ENCODE measurements at places on chromosomes 6 and 20.

DNA sequence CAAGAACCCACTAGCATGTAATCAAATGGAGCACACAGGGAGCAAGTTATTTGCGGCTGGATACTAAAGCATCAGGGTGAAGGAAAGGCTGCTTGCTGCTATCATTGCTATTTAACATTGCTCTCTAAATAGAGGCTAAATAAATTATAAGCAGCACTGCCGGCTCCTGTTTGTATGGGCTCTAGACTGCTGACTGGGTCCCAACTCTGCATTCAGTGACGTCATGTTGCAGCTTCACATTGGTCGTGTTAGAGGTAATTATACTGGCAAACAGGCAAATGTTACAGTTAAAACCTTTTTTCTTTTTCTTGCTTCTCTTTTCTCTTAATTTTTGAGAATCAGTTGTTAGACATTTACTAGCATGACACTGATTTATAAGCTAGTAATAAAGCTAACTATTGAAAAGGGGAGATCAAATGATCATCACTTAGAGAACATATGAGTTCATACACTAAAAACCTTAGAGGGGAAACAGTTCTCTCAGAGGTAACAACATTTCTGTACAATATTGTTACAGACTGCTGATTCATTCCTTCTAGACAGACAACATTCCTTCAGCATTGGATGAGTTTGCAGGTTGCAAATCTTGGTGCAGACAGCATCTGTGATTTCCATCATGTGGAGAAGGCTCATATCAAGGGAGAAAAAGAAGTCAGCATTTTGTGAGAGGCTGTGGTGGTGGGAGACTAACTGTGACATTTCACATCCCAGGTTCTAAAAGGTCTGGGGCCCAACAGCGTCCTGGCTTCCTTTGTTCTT lies 15.9 kb downstream of the RFPL4B start:
- no peak for DNase-seq

- DNase-seq: no peak
Observed at GRCh38 chr20:44073011-44073674, 113.8 kb downstream of the JPH2 start.

DNA sequence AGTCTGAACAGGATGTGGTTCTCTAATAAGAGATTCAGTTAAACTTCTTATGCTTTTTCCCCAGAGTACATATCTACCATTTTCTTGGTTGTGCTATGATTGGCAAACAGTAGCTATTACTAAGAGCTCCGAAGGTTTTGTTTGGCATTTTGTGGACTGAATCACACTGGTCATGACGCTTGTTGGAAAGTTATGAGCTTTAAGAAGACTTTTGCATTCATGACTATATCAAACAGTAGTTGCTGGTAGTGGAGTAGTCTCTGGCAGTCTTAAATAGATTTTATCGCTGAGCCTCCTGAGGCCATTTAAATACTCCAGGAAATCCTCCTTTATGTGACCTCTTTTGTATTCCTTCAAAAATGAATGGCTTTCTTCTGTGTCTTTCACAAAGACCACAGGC lies 40.8 kb downstream of the CCDC170 start:
- DNase-seq: no peak

DNA sequence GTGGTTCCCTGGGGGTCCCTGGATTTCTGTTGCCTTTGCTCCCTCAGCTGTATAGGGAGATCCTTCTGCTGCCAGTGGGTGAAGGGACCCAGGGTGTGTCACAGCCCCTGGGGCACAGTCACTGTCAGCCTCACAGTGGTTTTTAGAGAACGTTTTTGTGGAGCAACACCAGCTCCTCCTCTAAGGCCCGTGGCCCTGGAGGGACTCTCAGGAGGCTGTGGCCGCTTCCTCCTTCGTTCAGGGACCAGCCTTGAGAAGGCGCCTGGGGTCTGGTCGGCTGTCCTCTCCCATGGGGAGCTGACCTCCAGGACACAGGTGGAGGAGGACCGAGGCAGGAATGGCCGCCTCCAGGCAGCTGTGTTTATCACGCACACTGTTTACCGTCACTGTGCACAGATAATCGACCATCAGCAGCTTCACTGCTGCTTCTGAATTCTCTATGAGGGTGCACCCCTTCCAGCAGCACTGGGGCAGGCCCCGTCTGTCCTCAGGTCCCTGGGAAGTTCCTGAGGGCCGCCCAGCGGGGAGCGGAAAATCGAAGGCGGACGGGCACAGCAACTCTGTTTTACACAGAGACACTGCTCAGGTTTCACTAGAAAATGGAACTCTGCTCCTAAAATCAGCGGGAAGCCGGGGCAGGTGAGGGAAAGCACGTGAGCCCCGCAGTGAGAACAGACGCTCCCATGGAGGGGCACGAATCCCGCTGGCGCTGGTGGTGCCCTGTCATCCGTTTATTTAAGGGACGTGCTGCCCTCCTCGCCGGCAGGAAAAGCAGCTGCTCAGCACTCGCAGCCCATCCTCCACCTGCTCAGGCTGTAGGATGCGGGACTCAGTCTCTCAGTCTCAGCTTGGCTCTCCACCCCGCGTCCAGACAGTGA lies 10.4 kb upstream of the FRMD1 start:
- DNase-seq: no peak

- no peak for DNase-seq
Observed at GRCh38 chr20:11539450-11539849, 378.2 kb upstream of the BTBD3 start.

- DNase-seq: no peak
Observed at GRCh38 chr6:53939830-53940229, 145.0 kb downstream of the LRRC1 start.

GRCh38 chr20:51162015-51162414 lies 139.1 kb upstream of the KCNG1 start:
- no peak for DNase-seq

DNA sequence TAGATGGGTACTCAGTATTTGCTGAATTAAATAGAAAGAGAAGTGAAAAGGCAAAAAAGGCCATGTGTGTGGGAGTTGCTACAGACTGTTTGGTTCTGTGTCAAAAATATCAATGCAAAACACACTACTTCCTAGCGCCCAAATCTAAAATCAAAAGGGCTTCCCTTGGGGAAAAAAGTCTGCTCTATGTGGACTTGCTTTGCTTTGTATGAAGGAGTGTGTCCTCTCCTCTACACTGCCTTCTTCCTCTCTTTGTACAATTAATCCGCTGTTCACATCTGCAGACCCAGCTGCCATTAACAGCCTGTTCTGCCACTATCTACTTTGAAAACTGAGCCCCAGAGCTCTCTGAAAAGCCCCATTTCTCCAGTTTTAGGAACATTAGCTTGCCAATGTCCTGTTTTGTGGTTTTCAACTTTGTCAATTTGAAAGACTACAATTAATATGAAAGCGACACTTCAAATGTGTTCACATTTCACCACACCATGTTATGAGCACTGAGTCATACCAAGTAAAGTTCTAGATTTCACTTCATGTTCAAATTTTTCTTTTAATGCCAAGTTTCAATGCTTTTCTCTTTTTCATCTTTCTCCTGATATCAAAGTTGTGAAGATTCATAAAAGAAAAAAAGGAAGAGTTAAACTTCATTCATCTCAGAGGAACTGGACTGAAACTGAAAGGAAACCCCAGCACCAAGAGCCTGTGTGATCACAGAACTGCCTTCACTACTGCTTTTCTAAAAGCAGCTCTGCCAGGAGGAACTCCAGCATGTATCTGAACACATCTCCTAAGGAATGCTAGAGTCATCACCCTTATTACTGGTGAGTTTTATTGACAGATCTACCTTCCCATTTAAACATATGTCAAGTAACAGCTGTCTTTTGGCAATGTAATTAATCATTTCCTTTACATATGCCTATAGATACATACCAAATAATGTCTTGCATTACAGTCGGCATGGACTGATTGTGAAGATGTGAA lies 102.6 kb downstream of the KIF13A start:
- no peak for DNase-seq

GRCh38 chr6:157428427-157429202 lies 47.6 kb downstream of the ZDHHC14 start:
- DNase-seq: no peak

DNA sequence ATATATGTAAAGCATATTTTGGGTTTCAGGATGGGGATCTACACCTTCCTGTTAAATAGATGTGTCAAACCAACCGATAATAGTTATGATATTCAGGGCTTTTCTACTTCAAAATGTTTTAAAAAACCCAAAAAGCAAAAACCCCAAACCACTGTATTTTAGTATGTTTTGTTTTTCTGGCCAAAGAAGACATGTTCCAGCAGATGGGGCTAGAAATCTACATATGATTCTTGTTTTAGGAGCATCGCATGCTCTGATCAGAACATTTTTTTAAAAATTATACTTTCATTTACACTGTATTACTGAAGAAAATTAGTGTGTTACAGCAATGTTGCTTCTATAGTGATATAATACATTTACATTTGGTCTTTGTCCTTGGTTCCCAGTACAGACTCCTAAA lies 11.0 kb downstream of the RMND1 start:
- no peak for DNase-seq

DNA sequence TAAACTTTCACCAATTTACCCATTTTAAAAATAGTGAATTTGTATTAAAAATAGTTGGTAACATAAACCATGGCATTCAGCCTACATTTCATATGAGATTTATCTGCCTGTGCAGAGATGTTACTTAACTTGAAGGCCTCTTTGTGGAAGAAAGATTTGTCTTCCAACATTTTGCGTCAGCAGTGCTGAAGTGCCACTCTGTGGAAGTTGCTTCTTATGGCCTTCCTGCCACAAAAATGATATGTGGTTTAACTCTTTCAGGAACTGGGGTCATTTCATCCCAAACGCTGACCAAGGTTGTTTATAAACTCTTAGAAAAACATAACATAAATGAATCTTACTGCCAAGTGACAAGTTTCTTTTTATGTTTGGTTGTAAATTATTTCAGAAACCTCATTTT lies 246.8 kb downstream of the ARID1B start:
- no peak for DNase-seq

DNA sequence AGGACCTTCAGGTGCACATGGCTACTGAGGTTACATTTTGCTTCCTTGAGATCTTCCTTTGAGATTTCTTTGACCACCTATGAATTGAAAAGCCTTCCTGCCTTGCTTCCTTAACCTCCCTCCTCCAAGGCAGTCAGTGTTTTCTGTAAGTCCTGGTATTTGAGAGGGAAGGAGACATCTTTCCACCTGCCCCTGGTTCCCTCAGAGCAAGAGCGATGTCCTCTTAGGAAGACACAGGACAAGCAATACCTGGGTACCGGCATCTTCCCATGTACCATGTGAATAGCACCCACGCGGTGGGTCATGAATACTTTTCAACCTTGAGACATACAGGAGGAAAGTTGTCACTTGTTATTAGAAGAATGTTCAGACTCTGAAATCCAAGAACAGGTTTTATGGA lies 37.1 kb downstream of the GINS1 start:
- DNase-seq: no peak

DNA sequence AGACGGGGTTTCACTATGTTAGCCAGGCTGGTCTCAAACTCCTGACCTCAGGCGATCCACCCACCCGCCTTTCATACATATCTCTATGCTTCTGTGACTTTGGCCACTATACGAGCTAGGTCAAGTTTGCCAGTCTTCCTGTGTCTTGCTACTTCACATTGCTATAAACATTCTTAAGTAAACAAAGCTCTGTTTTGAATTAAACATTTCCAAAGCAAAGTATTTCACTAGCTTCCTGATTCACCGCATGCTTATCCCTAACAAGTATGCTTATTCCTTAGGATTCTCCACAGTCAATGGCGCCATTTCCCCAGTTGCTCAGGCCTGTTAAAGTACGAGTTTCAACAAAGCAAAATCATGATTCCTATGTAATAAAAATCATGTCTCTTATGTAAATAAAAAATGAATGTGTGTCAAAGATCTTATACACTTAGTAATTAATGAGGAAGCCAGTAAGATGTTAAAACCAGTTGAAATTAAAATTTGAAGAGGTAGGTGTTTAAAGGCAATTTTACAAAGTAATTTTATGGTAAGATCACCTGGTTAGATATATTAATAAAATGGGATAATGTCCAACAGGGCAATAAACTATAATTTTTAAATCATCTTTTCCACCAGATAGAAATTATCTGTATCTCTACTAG lies 88.5 kb downstream of the PRKN start:
- no peak for DNase-seq

GRCh38 chr6:157054531-157054979 lies 268.8 kb downstream of the TMEM242 start:
- peak; percentile 34 for DNase-seq

GRCh38 chr6:73491377-73491776 lies 29.5 kb downstream of the EEF1A1 start:
- no peak for DNase-seq

- DNase-seq: no peak
Observed at GRCh38 chr6:105596284-105596755, 193.4 kb upstream of the PREP start.

GRCh38 chr6:148745926-148746325 lies 904 bp upstream of the UST start:
- DNase-seq: no peak

- DNase-seq: no peak
Observed at GRCh38 chr6:150680510-150680909, 80.8 kb downstream of the PLEKHG1 start.

- peak; percentile 36 for DNase-seq
Observed at GRCh38 chr20:64119681-64120341, 12.4 kb upstream of the NPBWR2 start.

GRCh38 chr6:145214570-145214969 lies 520.8 kb downstream of the EPM2A start:
- DNase-seq: no peak

DNA sequence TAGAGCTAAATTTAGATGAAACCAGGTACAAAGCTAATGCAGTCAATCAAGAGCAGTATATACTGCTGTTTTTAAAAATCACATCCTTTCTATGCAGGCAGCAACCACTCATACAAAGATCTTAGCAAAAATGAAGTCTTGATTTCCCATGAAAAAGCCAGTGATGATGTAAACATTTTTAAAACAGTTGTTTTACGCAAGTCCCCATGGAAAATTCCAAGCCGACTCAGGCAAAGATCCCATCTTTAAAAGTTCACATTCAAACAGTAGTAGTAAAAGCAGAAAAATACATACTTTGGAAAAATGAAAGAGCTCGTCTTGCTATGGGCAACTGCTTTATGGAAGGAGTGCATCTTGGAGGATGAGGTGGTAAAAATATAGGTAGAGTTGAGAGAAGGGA lies 84.0 kb downstream of the RCAN2 start:
- no peak for DNase-seq

GRCh38 chr6:90224196-90224595 lies 72.4 kb downstream of the BACH2 start:
- no peak for DNase-seq

- no peak for DNase-seq
Observed at GRCh38 chr20:10079964-10080363, 45.2 kb downstream of the ANKEF1 start.

- no peak for DNase-seq
Observed at GRCh38 chr20:19341348-19342053, 129.1 kb downstream of the SLC24A3 start.

- no peak for DNase-seq
Observed at GRCh38 chr20:35091816-35092523, 637 bp downstream of the TRPC4AP start.

DNA sequence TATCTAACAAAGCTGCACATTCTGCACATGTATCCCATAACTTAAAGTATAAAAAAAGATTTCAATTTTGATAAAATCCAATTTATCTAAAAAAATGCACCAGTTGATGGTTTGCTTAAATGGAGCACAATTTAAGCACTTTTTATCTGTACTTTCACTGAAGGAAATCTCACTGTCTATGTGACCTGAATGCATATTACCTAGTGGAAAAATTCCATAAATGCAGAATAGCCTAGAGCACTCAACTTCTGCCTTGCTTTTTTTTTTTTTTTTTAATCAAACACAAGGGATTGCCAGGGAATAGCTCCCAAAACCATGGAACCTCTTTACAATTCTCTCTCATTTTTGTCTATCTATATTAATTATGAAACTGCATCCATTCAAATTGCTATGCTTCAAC lies 80.4 kb downstream of the RFPL4B start:
- DNase-seq: no peak

All from activated T-cell treated with anti-CD3 and anti-CD28 coated beads, Interleukin-2, amount 50 U/mL, for 1 hour (primary cell).